Stimulated activated CD4-positive, alpha-beta T cell treated with anti-CD3 and anti-CD28 coated beads, Interleukin-4, amount 100 ng/mL, for 1 hour (primary cell): ENCODE measurements at places on chromosomes 13 and 19.

DNA sequence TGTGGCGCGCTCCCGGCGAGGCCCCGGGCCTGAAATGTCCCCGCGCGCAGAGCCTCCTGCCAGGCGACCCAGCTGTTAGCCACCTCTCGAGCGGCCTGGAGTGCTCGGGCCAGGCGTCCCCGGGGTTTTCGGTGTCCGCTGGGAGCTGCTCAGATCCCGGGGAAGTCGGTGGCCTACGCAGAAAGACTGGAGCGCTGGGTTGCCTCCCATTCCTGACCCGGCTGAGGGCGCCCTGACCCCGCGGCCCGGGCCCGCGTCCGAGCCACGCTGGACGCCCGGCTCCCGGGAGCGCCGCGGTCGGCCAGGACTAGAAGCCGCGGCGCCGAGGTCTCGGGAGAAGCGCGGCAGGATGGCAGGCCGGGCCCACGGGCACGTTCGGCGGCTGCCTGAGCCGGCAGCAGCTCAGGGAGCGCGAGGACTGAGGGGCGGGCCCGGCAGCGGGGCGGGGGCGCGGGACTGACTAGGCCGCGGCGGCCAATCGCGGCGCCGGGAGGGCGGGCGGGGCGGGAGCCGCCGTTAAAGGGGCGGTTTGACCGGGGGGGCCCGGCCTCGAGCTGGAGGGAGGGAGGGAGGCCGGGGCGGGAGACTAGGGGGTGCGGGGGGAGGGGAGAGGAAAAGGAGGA, 1.3 kb upstream of the ZIC2 start:
- peak; percentile 69 for DNase-seq

GRCh38 chr13:48278806-48279205, 24.7 kb upstream of the RB1 start:
- DNase-seq = no peak

DNA sequence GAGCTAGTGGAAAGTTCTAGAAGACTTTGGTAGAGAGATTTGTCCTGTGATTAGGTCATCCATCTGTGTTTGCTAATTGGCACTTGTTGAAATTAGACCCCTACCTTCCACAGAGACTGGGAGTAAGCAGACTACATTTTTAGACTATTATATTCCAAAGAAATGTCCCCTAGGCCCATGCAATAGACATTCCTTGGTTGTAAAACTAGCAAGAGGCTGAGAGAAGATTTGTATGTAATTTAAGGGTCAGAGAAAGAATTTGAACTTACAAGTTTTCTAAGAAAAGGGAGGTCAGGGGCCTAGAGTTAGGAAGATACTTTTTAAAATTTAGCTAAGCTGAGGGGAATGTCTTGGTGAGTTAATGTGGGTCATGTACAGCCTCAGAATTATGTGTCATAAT, 470.7 kb upstream of the SLITRK1 start:
- DNase-seq = no peak

- no peak for DNase-seq
Observed at GRCh38 chr13:50370303-50370950, 355.2 kb downstream of the KCNRG start.

GRCh38 chr13:39527961-39528660, 74.9 kb downstream of the LHFPL6 start:
- no peak for DNase-seq

DNA sequence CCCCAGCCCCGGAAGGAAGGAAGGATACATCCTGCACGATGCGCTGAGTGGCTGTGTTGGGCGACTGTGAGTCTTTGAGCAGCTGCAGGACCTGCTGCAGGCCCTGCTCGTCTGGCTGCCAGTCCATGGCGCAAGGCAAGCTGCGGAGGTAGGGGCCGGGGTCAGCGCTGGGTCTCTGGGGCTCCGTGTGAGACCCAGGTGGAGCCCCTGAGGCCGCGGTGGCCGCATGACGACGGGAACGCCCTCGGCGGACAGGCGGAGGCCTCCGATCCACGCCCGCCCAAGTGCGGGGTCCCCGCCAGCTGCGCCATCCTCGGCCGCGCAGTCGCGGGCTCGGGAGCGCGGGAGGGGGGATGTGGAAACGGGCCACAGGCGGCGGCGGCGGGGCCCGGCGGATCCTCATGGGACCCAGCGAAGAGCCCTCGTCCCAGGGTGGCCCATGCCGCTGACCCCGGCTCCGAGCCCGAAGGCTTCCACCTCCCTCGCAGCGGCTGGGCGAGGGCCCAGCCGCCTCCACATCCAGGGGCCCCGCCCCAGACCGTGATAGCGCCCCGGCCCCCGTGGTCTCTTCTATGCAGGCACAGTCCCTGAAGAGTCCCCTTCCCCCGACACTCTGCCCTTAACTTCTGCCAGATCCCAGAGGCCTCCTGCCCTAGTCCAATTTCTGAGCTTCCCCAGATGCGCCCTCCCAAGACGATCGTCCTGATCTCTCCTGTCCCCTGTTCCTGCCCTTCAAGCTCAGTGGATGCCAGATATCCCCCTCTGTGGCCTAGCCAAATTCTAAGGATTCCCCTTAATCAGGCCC, 2.7 kb downstream of the TNPO2 start:
- no peak for DNase-seq

DNA sequence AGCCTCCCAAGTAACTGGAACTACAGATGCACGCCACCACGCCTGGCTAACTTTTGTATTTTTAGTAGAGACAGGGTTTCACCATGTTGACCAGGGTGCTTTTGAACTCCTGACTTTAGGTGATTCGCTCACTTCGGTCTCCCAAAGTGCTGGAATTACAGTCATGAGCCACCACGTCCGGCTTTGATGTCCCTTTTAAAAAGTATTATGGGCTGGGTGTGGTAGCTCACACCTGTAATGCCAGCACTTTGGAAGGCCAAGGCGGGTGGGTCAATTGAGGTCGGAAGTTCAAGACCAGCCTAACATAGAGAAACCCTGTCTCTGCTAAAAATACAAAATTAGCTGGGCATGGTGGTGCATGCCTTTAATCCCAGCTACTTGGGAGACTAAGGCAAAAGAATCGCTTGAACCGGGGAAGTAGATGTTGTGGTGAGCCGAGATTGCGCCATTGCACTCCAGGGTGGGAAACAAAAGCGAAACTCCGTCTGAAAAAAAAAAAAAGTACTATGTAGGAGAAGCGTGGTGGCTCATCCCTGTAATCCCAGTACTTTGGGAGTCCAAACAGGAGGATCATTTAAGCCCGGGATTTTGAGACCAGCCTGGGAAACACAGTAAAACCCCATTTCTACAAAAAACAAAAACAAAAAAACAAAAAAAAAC, 22.8 kb upstream of the ERVV-1 start:
- no peak for DNase-seq

GRCh38 chr13:20118268-20119140, 42.3 kb downstream of the GJA3 start:
- peak; percentile 46 for DNase-seq

- DNase-seq = no peak
Observed at GRCh38 chr13:52945348-52945747, 83.3 kb upstream of the OLFM4 start.

GRCh38 chr13:112510002-112510780, 77.8 kb downstream of the TUBGCP3 start:
- no peak for DNase-seq

DNA sequence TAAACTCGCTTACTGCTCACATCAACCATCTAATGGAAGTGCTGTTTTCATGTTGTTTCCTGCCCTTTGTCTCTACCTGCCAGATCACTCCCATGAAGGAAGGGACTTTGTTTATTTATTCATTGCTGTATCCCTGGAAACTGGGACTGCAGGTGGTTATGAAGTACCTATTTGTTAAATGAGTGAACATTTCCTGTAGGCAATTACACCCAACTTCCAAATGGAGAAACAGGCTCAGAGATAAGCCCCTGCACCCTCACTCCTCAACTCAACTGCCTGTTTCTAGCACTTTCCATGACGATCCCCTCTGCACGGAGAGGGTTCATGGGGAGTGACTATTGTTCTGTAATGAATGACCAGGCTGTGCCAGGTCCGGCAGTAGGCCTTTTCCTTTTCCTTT, 1.9 kb upstream of the SELENOW start:
- no peak for DNase-seq

DNA sequence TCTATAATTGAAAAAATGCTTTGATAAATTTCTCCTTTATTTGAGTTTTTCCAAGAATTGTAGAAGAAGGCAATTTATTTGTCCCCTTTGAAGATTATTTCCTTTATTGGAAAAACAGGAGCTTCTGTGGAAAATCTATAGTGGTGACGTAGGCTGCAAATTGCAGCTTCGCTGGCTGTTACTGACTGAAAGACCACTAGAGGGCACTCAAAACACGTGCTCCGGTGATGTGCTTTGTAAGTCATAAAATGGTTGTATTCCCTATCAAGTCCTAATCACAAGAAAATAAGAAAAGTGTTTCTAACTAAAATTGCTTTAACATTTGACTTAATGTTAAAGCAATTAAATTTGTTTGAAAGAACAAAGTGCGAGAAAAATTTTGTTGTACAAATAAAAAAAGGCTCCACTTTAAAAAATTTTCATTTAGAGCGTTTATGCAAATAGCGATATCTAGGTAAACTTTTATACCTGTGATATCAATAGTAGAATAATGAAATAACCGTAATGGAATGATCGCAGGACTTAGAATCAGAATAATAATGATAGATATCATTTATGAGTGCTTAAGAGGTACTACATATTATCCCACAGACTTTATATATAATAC, 638.2 kb upstream of the SPRY2 start:
- no peak for DNase-seq

DNA sequence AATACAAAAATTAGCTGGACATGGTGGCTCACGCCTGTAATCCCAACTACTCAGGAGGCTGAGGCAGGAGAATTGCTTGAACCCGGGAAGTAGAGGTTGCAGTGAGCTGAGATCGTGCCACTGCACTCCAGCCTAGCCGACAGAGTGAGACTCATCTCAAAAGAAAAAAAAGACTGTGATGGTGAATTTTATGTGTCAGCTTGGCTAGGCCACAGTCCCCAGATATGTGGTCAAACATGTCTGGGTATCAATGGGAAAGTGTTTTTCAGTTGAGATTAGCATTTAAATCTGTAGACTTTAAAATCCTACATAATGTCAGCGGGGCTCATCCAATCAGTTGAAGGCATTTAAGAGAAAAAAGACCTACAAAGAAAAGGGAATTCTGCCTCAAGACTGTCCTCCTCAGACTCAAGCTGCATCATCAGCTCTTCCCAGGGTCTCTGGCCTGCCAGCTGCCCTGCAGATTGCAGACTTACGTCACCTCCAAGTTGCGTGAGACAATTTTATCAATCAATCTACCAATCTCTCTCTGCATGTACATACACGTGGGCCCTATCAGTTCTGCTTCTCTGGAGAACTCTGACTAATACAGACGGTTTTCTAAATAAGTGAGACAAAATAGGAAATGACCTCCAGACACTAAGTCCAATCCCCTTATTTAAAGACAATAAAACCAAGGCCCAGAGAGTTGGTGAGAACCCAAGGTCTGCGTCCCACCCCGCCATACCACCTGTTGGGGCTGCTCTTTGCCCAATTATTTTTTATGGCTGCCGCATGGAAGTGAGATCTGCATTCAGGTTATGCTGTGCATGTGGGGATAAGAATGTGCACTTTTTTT, 99.2 kb downstream of the ABCC4 start:
- DNase-seq = no peak
